ENCODE measurements at places on chromosomes 7 and 10. TPM values are rescaled to one million over a fixed set of nuclear protein-coding genes. Genes with fewer than 3 reads are reported as not detected.

GSTO2 gene
- 0.84 TPM for total RNA-seq

GNAT3 gene
- total RNA-seq: not detected

TMEM140 gene
- total RNA-seq: 51.4 TPM

ASZ1 gene
- not detected for total RNA-seq

HTR5A gene
- under 0.01 TPM for total RNA-seq

ZNF32 gene
- 19.7 TPM for total RNA-seq

PDK4 gene
- total RNA-seq: 1.2 TPM

OR13A1 gene
- 0.10 TPM for total RNA-seq

CLRN3 gene
- total RNA-seq: not detected

AOAH gene
- 128 TPM for total RNA-seq

ZNF853 gene
- total RNA-seq: 3.8 TPM

FGF8 gene
- total RNA-seq: not detected

PRR15 gene
- total RNA-seq: not detected

SPDYE16 gene
- 0.10 TPM for total RNA-seq

PHKG1 gene
- 3.1 TPM for total RNA-seq

TMUB1 gene
- total RNA-seq: 20.0 TPM

SHTN1 gene
- total RNA-seq: 10.0 TPM

SFRP4 gene
- total RNA-seq: not detected

PIK3CG gene
- total RNA-seq: 81.3 TPM

OR2A5 gene
- under 0.01 TPM for total RNA-seq

INSYN2A gene
- not detected for total RNA-seq

CYP3A7 gene
- not detected for total RNA-seq

STEAP2 gene
- 0.10 TPM for total RNA-seq

HSPA14 gene
- total RNA-seq: 25.9 TPM

DPP6 gene
- total RNA-seq: not detected

FAM25G gene
- not detected for total RNA-seq

DYDC2 gene
- total RNA-seq: not detected

All from mononuclear cell (primary cell).